ENCODE measurements at places on chromosomes 12 and 14. TPM values are rescaled to one million over a fixed set of nuclear protein-coding genes. Genes with fewer than 3 reads are reported as not detected.

TMEM63C gene
- 0.71 TPM for total RNA-seq

GRCh38 chr12:66915306-66915904 is 236.5 kb upstream of the GRIP1 start:
- DNase-seq, result no peak

ATP2A2 gene
- 105 TPM for total RNA-seq

TTC9 gene
- total RNA-seq, result 5.4 TPM

GRCh38 chr14:68722968-68723566 is 69.8 kb downstream of the ZFP36L1 start:
- no peak for DNase-seq

GRCh38 chr12:5259523-5259922 is 172.4 kb upstream of the NTF3 start:
- DNase-seq, result no peak

DNA sequence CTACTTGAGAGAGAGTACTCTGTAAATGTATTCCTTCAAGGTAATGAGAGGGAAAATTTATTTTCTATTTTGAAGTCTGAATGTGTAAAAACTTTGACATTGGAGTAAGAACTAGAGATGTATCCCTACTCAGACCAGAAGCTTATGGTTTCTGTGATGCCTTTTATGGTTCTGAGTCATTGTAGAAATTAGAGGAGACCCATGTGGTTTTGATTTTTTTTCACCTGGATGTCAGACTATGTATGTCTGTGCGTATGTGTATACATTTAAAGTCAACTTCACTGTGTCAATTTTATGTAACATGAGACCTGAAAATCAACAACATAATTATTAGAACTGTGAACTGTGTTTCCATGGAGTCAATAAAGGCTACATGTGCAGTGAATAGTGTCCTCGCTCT is 302.0 kb downstream of the TRHDE start:
- DNase-seq, result no peak

- DNase-seq, result no peak
Measured at GRCh38 chr12:24668563-24668962, 280.3 kb downstream of the BCAT1 start.

GRCh38 chr14:58677996-58678395 is 40.2 kb downstream of the DACT1 start:
- no peak for DNase-seq

DNA sequence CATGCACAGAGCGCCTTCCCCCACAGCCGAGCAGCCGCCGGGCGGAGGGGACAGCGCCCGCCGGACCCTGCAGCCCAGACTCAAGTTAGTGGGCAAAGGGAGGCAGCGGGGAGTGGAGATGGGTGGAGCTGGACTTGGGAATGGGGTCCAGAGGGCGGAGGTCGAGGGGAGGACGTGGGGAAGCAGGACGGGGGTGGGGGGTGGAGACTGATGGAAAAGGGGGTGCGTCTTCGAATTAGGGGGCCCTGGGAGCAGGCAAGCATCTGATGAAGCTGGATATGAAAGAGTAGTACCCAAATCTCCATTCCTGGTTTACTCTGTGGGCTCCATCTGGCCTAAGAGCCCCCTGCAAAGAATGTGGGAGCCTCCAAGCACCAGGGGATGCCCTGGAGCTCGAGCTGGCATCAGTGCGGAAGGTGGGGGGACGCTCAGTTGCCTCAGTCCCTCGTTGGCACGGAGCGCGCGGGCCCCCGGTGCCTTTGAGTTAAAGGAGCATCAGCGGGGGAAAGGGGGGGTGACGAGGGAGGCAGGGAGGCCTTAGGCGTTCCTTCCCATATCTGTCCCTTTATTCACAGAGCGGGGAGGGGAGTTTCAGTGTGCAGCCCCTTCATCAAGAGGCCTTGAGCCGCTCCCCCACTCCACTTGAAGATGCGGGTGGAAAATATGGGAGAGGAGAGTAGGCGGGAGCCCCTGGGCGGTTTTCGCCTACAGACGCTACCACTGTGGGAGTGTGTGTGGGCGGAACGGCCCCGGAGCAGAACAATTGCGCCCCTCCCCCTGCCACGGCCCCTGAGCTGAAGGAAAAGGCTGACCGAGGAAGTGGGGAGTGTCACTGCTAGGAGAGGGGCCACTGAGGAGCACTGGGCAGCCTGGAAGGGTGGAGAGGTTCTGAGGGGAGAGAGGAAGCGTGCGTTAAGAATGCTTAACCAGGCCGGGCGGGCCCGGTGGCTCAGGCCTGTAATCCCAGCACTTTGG is 644 bp downstream of the NAB2 start:
- peak; percentile 35 for DNase-seq

LRRC23 gene
- 7.2 TPM for total RNA-seq

ITGB7 gene
- 108 TPM for total RNA-seq

GRCh38 chr12:93723568-93723930 is 46.4 kb downstream of the CRADD start:
- DNase-seq, result no peak

TAS2R8 gene
- total RNA-seq, result not detected

GRCh38 chr12:30219047-30219446 is 435.3 kb upstream of the TMTC1 start:
- DNase-seq, result no peak

ANO2 gene
- total RNA-seq, result not detected

ATN1 gene
- 33.4 TPM for total RNA-seq

- DNase-seq, result no peak
Measured at GRCh38 chr14:68514608-68515194, 278.2 kb downstream of the ZFP36L1 start.

DNA sequence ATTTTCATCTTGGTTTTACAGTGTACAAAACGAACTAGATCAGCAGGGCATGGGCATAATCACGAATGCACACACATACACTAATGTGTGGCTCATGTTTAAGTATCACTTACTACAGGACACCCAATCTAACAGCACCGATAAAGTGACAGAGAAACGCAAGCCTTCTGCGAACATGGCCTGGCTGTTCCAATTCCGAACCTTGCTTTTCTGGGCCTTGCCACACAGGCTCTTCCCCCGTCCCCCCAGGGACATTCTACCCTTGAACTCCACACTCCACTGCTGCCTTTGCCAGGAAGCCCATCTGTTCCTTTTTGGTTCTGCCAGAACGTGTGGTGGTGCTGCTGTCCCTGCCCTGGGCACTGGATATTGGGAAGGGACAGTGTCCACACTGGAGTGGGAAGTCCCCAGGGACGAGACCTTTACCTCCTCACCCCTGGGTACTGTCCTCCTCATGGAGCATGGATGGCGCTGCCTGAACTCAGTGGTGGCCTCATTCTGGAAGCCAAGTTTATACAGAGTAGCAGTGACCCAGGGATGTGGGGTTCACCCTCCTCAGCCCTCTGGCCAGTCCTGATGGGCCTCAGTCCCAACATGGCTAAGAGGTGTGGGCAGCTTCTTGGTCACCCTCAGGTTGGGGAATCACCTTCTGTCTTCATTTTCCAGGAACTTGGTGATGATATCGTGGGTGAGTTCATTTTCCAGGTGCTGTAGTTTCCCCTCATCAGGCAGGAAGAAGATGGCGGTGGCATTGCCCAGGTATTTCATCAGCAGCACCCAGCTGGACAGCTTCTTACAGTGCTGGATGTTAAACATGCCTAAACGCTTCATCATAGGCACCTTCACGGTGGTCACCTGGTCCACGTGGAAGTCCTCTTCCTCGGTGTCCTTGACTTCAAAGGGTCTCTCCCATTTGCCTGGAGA is 7.9 kb downstream of the SERPINA1 start:
- no peak for DNase-seq

- no peak for DNase-seq
Measured at GRCh38 chr12:106113824-106114446, 24.8 kb downstream of the NUAK1 start.

DNA sequence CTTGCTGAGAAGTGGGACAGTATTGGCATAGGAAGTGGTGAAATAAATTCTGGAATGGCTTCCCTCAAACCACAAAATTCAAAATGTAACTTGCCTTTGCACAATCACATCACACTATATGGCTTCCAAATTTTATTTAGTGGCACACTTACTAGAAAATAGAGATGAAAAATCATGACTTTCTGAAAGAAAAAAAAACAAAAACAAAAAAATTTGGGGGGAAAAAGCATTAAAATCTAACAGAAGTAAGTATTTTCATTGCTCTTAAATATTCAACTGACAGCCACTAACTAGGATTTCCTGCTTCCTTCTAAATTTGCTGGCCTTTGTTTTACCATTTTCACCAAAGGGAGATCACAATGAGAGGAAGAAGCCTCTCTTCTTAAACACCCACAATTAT is 23.0 kb downstream of the ATF7 start:
- DNase-seq, result no peak

DNA sequence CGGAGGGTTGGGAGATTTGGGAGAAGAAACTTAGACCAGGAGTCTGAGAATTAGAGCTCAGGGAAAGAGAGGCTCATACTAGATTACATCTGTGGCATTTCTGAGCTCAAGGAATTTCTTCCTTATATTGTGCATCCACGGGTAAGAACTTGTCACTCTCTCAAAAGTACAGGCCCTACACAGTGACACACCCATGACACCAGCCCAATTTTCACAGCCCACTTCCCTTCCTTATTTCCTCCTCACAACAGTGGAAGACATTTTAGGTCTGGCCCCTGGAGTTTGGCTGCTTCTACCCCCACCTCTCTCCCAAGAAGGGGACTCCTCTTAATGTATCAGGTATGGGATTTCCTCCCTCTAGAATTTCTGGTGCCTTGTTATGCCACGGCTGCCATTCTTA is 9.2 kb upstream of the ZNF385A start:
- DNase-seq, result no peak

DNA sequence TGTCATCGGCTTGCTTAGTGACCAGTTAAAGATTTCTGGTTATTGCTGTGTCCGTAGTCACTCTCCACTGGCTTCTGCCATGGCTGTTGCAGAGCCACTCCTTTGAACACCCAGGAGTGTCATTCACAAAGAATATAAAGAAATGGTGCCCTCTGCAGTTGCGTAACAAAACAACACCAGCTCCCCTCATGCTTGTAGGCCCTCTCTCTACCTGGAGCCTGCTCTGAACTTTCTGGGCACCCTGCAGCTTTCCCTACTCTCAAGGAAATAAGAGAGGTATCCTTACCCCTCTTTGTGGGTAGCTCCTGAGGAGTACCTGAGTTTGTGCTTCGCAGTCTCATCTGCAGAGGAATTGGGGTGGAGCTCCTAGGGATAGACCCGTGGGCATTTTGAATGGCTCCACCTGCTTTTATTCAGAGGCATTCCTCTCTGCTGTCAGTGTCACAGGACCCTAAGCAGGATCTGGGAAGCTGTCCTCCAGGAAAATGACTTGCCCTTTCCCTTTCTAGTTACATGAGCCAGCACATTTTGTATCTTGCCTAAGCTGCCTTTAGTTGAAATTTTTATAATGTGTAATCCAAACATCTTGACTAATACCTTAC is 97.2 kb upstream of the TMEM260 start:
- DNase-seq, result no peak

- DNase-seq, result no peak
Measured at GRCh38 chr14:50311337-50311971, 575 bp downstream of the L2HGDH start.

DNA sequence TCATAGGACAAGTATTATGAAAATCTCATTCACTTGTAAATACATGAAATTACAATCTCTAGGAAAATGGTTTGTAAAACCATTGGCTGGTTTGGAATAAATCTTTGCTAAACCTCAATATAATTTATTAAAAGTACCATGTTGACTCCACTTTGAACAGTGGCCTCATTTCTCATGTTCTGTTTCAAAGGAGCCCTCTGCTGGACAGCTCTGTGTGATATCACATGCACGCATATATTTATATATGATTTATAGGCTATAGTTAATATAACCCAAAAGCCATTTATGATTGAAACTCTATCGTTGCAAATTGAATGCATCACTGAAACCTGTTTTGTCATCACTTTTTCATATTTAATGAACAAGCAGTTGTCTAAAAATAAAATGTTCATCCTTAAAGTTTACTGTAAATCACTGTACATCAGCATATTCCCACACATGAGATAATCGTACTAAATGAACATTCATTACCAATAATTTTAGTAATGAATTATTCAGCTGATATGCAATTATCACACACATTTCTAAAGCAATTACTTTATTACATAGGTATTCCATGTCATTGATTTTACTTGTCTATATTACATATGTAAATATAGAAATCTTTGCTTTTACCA is 493.8 kb downstream of the NPAS3 start:
- DNase-seq, result no peak

EGLN3 gene
- total RNA-seq, result 0.68 TPM

DNA sequence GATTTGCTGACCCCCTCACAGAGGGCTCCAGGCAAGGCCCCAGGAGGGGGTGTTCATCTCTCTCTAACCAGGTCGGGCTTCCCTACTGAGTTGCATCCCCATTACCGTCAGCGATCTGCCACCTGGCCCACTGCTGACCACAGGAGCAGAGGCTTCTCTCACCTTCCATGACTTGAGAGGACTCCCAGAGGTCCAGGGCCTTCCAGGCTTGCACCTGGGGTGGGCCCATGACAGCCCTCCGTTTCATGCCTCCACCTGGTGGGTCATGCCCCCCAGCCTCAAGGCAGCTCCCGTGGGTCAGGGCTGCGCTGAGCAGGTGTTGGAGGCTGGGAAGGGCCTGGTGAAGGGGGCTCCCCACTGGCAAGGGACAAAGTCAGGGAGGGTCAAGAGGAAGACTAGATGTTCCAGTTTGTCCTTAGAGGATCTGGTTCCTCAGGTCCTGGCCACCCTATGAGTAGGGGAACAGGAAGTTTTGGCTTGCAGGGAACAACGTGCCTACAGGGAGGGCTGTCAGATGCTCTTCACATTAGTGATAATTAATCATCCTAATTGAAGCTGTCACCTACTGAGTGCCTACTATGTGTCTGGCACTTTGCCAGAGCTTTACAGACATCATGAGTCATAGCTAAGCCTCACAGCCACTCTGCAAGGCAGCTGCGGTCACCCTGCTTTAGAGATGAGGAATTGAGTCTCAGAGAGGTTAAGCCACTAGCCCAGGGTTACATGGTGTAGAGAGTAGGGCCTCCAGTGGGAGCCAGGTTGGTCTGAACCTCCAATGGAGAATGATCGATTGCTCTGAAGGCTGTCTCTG is 13.8 kb downstream of the NFKBIA start:
- DNase-seq, result no peak

GRCh38 chr12:98983647-98984046 is 338.6 kb downstream of the APAF1 start:
- no peak for DNase-seq

SOAT2 gene
- 2.9 TPM for total RNA-seq

- no peak for DNase-seq
Measured at GRCh38 chr14:79395061-79395460, 816.2 kb downstream of the DIO2 start.

- DNase-seq, result no peak
Measured at GRCh38 chr14:95143808-95144620, 13.3 kb downstream of the DICER1 start.

C14orf132 gene
- total RNA-seq, result 0.62 TPM

DNA sequence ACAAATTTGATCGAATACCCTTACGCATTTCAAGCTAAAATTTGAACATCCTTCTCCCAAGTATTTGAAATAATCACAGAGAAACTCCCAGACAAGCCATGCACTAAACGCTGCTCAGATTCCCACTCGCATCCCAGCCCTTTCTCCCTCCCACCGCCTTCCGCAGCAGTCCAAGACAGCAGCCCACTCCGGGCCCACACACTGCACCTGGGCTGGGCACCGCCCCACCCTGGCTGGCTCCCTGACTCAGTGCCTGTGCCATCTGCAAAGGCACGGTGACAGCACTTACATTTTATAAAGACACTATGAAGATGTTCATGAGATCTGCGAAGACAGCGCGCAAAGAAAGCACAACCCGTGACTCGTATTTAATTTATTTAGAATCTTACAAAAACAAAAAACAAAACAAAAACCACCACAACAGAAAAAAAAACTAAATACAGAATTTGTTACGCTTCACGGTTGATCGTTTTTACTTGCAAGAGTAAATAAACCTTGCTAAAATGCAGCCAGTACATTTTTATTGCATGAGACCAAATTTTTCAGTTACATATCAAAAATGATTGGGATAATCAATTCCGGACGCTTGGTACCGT is 17.2 kb upstream of the CDK2AP1 start:
- DNase-seq, result no peak

- DNase-seq, result no peak
Measured at GRCh38 chr14:102352213-102352612, 10.5 kb downstream of the CINP start.

Measured in CD8-positive, alpha-beta T cell (primary cell).